ENCODE measurements at places on chromosomes 4 and X.

DNA sequence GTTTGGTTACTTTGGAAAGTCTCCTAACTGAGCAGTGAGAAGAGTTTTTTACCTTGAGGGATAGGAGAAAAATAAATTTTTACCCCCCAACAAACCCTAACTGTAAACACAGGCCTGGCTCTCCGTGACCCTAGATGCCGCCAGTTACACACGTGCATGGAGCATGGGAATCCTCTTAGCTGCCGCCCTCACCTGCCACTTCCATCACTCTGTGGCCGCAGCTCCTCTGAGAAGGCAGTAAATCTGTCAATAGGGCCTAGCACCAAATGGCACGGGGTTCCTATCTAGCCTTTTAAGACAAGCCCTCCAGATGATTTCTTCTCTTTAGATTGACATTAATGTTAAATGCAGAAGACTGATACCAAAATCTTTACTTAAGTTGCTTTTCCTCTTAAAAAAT is 330.3 kb upstream of the FAM241A start:
- DNase-seq, result no peak

- no peak for DNase-seq
Observed at GRCh38 chr4:183424109-183424744, 20.2 kb upstream of the CDKN2AIP start.

- DNase-seq, result no peak
Observed at GRCh38 chr4:38582889-38583470, 81.0 kb upstream of the KLF3 start.

GRCh38 chr4:3285558-3286334 is 7.1 kb upstream of the RGS12 start:
- DNase-seq, result no peak

DNA sequence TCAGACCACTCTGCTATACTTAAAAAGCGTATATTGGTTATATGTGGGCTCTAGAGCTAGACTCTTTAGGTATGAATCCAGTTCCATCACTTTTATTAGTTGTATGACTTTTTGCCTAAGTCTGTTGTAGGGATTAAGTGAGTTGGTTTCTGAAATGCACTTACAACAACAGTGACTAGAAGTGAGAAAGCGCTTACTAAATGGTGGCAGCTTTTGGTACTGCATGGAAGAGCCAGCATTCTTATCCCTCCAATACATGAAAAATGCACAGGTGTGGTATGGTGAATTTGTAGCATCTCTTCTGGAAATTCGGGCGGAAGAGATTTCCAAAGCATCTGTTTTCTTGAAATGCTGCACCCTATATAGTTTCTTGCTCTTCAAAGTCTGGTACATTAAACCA is 117.1 kb downstream of the SPANXA1 start:
- DNase-seq, result no peak

DNA sequence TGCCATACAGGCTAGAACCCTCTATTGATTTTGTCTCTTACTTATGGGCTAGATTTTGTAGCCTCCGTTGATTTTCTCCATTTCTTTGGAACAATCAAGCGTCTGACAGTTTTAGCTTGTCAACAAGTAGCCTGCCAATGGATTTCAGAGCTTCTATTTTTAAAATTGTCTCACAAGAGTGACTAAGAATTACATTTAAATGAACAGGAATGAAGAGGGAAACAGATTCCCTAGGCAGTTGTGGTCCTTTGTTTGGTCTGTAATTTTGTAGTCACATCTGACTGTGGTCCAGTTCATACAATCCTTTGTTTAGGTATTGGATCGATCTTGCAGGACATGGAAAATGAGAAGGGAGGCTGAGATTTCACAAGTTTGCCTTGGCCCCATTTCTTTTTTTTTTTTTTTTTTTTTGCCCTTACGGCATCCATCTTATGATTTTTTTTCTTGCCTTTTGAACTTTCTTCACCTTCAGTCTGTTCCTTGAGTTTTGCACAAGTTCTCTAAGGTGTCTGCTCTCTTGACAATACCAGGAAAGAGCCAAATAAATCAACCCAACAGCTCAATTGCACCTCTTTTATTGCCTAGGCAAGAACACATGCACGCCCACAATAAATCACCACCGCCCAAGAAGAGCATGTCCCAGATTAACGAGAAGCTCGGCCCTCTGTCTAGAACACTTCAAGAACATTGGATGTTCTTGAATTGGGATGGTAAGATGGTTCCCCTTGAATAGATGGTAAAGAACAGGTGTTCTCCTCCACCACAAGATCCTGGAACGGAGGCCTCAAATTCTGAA is 86.5 kb upstream of the EGFL6 start:
- no peak for DNase-seq

DNA sequence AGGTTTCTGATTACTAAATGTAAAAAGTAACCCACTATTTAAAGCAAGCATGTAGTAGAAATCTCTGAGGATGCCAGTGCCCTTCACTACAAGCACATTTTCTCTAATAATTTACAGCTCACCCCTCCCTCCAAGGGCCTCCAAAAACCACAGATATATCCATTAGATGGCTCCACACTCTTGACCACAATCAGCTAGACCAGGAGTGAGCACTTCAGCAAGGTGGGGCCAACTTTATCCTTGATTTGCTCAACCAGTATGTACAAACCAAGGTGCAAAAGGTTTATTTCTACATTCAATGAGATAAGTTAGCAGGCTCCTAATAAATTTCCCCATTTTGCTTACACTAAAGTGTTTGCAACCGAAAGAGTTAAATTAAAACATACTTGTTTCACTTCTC is 35.8 kb downstream of the RFC1 start:
- DNase-seq, result no peak

DNA sequence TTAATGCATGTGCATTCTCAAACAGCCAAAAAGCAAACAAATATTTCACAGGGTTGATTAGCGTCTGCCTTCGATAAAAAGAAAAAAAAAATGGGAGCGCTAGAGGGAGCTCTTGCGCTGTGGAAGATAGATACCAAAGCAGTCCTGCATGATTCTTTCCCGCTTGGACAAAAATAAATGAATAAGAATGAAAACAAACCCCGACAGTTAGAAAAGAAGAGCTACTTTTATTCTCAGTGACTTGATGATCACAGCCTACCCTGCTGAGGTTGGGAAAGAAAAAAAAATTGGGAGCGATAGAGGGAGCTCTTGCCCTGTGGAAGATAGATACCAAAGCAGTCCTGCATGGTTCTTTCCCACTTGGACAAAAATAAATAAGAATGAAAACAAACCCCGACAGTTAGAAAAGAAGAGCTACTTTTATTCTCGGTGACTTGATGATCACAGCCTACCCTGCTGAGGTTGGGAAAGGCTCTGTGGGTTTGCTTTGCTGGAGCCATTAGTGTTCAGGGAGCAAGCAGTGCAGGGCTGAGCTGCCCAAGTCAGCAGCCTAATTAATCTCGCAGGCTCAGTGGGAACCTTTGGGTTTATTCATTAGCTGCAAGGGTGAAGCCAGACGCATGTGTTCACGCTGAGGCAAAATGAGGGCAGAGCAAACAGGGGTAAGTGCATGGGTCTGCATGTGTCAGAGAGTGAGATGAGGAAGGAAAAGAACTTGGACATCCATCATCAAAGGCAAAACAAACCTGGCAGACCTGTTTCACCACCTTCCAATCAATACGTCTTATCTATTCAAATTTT is 249.3 kb upstream of the PRKX start:
- no peak for DNase-seq

GRCh38 chrX:48025561-48025960 is 18.8 kb downstream of the SPACA5 start:
- DNase-seq, result no peak

- DNase-seq, result no peak
Observed at GRCh38 chr4:13922873-13923645, 295.5 kb upstream of the BOD1L1 start.

DNA sequence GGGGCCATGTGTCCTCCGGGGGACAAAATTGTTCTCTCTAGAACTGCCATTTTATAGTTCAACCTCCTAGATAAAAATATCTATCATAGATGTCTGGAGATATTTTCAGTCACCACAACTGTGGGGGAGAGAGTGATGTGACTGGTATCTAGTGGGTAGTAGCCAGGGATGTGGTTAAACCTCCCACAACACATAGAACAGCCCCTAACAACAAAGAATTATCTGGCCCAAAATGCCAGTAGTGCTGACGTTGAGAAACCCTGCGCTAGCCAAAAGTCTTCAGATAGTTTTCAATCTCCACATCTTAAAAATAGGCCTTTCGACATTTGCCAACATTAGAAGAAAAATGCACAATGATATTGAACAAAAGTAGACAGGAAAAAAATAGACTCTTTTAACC is 19.0 kb upstream of the SUPT20HL2 start:
- DNase-seq, result no peak

GRCh38 chr4:25050370-25051078 is 19.8 kb upstream of the LGI2 start:
- DNase-seq, result no peak

DNA sequence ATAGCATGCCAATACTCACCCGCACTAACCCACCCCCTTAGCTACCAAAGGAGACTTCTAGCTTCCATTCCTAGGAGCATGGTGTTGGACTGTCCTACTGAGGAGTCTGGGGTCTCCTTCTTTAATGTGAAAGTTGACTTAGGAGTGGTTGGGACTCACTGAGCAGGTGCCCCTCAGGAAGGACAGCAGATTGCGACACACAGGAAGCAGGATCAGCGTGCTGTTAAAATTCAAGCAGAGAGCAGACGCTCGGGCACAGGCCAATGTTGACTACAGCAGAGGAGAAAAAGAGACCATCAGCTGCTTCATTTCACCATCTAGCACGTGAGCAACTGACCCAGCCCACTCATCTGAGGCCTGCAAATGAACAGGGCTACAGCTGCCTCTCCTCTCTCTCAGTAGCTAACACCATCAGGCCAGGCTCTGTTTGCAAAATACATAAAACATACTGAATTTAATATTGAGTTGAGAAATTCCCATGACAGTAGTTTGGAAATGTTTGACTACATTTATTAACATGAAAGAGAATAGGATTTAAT is 10.8 kb downstream of the NOX1 start:
- no peak for DNase-seq

- no peak for DNase-seq
Observed at GRCh38 chr4:54901202-54901601, 224.2 kb downstream of the KDR start.

- no peak for DNase-seq
Observed at GRCh38 chr4:17316566-17316965, 195.3 kb downstream of the QDPR start.

GRCh38 chr4:7625071-7625470 is 190.3 kb upstream of the PSAPL1 start:
- no peak for DNase-seq

GRCh38 chr4:110361921-110362320 is 114.0 kb upstream of the ENPEP start:
- DNase-seq, result no peak

DNA sequence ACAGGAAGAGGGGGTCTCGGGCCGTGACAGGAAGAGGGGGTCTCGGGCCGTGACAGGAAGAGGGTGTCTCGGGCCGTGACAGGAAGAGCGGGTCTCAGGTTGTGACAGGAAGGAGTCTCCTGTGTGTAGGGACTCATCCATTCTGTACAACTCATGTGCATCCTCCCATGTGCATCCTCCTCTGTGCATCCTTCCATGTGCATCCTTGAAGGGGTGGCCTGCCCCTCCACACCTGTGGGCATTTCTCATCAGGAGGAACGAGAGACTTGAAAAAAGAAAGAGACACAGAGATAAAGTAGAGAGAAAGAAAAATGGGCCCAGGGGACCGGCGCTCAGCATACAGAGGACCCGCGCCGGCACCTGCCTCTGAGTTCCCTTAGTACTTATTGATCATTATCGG is 30.2 kb upstream of the PLCXD1 start:
- no peak for DNase-seq

DNA sequence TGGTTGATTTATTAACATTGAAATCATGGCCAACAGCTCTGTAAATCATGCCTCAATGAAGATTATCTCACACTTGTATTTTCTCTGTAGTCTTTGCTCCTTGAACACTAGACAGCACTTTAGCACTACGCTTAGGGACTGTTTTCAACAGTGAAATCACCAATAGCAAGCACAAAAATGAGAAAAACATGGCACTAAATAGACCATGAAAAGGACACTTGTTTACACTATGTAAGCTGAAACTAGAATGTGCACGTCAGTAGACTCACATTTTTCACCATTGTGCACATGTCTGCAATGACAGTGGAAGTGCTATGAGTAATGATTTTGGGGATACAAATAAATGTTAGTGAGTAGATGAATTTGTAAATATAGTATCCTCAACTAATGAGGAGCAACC is 3.1 kb downstream of the BMP2K start:
- DNase-seq, result no peak

- no peak for DNase-seq
Observed at GRCh38 chrX:9333873-9334560, 130.8 kb upstream of the TBL1X start.

GRCh38 chr4:2935762-2936743 is 27.2 kb downstream of the NOP14 start:
- DNase-seq, result peak; percentile 49

GRCh38 chrX:33543757-33544156 is 332.4 kb upstream of the DMD start:
- no peak for DNase-seq

- DNase-seq, result no peak
Observed at GRCh38 chrX:129992181-129992580, 9.7 kb downstream of the BCORL1 start.

Measured in T-cell (primary cell).